Fibroblast of villous mesenchyme (primary cell): ENCODE measurements at places on chromosomes 13 and 19. TPM values are rescaled to one million over a fixed set of nuclear protein-coding genes. Genes with fewer than 3 reads are reported as not detected.

- DNase-seq, result no peak
Measured at GRCh38 chr13:112687836-112688559, 1.8 kb upstream of the ATP11A start.

The PRRG2 gene
- total RNA-seq, result 0.32 and 0.43 TPM in 2 replicates

DNA sequence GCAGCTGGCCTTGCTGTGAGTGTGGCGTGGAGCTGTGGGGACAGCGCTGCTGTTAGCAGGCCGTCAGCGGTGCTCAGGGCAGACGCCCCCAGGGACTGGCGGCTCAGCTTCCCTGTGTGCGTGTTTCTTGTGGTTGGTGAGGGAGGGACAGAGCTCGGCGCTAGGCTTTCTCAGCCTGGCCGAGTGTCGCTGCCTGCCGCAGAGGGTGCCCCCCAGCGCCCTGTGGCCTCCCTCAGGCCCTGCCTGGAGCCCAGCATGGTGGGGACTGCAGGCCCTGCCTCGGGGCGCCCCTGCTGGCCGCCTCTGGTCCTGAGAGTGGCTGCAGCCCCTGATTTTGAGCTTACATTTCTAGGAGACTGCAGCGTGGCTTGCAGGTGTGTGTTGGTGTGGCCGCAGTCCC, 35.5 kb downstream of the DOT1L start:
- DNase-seq, result no peak

The CPAMD8 gene
- total RNA-seq, result 0.43 and 0.64 TPM in 2 replicates

DNA sequence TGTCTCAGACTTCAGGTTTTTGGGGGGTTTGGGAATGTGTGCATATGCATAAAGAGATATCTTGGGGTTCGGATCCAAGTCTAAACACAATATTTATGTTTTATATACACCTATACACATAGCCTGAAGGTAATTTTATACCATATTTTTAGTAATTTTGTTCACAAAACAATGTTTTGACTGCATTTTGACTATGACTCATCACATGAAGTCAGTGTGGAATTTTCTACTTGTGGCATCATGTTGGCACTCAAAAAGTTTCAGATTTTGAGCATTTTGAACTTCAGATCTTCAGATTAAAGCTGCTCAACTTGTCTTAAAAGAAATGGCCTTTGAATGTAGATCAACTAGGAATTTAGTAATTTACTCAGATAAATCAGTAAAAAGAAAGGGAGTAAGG, 712.9 kb upstream of the GPC6 start:
- no peak for DNase-seq
